ENCODE measurements at places on chromosomes 2 and 18. TPM values are rescaled to one million over a fixed set of nuclear protein-coding genes. Genes with fewer than 3 reads are reported as not detected.
A peak's percentile ranks its signal among the peaks of the same experiment; 100 is the strongest.

DNA sequence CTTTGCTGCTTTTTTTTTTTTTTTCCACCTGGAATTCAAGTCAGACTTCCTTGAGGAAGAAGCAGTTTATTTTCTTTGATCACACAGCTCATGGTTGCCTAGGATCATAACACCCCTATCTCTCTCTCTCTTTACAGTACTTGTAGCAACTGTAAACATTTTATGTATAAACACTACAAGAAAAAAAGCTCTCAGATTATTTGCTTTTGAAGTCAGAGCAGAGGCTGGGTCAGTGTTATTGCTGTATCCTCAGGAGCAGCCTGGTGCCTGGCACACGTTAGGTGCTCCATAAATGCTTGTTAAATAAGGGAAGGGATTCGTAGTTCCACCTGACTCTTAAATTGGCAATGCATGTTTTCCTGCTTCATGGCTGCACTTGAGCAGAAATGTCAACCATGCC, 221.2 kb downstream of the TGIF1 start:
- DNase-seq = no peak

DNA sequence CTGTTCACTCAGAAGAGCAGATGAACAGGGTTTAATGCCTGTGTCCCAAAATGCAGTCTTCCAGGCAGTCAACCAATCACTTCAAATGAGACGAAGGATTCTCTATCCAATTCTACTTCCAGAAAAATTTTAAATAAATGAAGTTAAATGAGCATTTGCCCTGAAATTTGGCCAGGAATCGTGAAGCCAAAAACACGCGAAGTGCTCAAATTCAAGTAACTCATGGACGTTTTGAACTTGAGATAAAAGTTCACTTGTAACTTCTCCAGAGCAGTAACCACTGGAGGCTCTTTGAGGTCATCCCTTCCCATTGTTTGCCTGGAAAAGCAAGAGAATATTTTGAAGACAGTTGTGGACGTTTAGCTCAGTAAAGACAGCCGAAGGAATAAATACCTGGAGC, 928.5 kb downstream of the NRXN1 start:
- no peak for DNase-seq

DNA sequence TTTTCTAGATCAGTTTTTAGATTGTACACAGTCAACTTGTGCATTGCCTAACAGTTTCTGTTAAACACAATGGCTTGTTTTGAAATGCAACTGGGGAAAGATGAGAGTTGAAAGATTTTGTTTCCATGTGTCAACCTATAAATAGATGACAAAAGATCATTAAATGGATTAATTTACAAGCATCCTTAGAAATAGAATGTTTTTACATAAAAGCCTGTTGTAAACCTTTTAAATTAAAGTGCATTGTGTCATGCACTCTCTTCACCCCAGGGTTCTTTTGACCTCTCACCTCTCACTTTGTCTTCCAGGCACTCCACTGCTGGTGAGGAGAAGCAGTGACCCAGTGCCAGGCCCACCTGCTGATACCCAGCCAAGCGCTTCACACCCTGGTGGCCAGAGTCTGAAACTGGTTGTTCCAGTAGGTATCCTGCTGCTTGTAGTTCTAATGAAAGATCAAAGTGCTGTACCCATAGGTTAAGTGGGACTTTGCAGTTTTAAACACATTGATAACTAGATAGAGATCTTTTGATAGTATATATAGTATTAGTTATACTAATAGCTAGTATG, 502.1 kb downstream of the PARD3B start:
- DNase-seq = peak; percentile 76

DNA sequence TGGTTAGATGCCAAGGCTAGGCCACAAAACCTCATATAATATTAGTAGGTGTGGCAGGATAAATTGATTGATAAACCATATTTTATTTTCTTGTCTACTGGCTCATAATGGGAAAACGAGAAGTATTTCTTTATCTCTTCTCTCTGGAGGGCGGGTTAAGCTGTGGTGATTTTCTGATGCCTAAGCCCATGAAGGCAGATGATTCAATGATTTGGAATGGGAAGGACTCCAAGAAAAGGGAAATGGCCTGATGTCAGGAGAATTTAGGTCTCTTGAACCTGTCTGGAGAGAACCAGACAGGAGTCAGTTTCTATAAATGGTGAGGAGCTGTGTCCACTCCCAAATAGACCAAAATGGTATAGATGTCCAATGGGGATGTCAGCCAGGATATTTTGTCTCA, 18.7 kb upstream of the MAP4K3 start:
- no peak for DNase-seq

DNA sequence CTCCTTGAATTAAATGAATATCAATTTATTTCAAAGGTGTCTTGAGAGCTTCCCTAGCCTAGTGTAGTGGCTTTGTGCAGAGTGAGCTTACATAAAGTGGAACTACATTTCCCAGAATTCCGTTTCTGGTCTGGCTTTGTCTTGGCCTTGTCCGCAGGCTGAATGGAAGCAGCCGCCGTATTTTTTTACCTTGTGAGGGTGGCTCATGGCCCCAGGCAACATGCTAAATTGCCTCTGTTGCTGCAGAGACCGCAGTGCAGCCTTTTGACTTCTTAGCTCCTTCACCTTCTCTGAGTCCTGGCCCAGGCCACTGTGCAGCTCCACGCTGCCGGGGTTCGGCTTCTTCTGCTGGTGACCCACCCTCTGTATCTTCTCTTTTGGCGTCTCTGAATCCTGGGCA, 114.8 kb upstream of the SLC38A11 start:
- peak; percentile 31 for DNase-seq

GRCh38 chr2:101002562-101003277, 631 bp downstream of the RPL31 start:
- DNase-seq = no peak

DNA sequence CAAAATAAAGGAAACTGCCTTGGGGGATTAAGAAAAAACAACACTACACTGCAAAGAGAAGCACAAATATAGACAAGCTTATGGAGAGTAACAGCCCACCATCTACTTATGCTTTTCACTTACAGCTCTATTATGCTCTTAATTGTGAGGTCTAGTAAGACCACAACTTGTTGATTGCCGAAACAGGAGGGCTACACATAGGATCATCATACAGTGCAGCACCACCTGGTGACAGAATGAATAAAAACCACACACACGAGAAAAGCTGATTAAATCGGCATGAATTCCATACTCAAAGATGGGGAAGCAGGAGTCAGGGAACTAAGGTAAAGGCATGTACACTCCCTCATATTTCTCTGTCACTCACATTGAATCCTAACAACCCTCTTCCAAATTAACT, 259.2 kb downstream of the IKZF2 start:
- DNase-seq = peak; percentile 14

- DNase-seq = no peak
These were observed 75.4 kb upstream of the TANC1 start for GRCh38 chr2:158893026-158893425.

DNA sequence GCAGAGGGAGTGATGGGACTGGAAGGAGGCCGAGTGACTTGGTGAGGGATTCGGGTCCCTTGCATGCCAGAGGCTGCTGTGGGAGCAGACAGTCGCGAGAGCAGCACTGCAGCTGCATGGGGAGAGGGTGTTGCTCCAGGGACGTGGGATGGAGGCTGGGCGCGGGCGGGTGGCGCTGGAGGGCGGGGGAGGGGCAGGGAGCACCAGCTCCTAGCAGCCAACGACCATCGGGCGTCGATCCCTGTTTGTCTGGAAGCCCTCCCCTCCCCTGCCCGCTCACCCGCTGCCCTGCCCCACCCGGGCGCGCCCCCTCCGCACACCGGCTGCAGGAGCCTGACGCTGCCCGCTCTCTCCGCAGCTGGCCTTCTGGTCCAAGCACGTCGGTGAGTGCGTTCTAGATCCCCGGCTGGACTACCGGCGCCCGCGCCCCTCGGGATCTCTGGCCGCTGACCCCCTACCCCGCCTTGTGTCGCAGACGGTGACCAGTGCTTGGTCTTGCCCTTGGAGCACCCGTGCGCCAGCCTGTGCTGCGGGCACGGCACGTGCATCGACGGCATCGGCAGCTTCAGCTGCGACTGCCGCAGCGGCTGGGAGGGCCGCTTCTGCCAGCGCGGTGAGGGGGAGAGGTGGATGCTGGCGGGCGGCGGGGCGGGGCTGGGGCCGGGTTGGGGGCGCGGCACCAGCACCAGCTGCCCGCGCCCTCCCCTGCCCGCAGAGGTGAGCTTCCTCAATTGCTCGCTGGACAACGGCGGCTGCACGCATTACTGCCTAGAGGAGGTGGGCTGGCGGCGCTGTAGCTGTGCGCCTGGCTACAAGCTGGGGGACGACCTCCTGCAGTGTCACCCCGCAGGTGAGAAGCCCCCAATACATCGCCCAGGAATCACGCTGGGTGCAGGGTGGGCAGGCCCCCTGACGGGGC, 4.6 kb downstream of the PROC start:
- peak; percentile 61 for DNase-seq

GRCh38 chr2:42132191-42132965, 36.8 kb upstream of the EML4 start:
- no peak for DNase-seq

- no peak for DNase-seq
These were observed 38.4 kb upstream of the COBLL1 start for GRCh38 chr2:164879901-164880535.

- no peak for DNase-seq
These were observed 59.2 kb upstream of the IL1R1 start for GRCh38 chr2:102083393-102083703.

GRCh38 chr2:231185050-231185725, 13.2 kb upstream of the ARMC9 start:
- no peak for DNase-seq

DNA sequence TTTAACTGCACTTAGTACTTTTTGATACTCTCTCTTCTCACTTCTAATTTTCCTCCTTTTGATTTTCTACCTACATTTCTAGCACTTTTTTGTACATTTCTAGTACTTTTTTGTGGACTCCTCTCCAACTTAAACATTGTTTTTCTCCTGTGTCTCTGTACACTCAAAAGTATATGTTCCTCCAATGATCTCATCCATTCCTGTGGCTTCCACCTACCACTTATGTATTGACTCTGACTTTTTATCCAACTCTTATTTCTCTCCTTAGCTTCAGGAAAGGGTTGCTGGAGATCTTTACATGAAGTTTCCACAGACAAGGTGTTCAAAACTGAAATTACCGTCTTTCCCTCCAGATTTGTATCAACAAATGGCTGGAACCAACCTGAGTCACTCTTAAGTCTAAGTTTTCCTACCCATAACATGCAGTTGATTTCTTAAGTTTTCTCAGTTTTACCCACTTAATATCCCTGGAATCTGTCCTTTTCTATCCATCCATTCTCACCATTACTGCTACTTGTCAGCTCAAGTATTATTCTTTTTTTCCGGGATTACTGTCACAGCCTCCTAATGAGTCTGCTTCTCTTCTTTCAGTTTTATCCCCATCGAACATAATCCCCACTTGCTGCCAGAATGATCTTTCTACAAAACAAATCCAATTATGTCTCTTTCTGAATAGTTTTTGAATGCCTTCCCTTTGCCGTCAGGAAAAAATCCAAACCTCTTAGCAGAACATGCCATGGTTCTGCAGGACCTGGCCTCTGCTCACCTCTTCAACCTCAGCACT, 22.6 kb upstream of the PELI1 start:
- no peak for DNase-seq

DNA sequence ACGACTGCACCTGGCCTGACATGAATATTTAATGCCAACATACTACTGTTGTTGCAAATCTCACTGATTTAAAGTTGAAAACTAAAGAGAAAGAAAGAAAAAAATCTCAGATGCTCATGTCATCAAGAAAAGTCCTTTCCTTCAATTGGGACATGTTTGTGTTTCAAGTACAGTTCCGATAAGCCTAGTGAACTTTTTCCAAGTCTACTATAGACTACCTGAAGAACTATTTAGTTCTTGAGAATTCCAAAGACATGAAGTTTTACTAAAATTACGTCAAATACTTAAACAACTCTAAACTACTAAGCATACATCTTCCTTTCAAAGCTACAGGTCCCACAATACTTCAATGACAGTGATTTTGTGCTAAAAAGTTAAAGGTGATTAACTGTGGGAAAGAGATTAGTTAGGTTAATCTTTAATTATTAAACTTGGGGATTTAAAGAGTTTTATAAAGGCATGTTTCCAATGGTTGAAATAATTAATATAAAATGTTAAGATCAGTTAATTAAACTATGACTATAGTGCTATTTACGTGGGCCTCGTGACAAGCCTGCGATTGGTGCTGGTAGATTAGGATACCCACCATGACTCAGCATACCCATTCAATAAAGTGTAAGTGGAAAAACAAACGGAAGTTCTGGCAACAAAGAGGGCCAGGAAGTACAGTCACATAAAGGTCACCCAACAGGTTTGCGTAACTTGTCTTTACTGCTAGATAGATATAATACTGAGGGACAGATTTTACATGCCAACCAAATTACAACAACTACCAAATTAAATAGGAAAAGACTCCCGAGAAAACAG, 55.5 kb downstream of the SEPTIN10 start:
- no peak for DNase-seq

- no peak for DNase-seq
These were observed 357.4 kb upstream of the GULP1 start for GRCh38 chr2:187934236-187934635.

- no peak for DNase-seq
These were observed 104.5 kb downstream of the PTGR3 start for GRCh38 chr18:75104483-75104882.

DNA sequence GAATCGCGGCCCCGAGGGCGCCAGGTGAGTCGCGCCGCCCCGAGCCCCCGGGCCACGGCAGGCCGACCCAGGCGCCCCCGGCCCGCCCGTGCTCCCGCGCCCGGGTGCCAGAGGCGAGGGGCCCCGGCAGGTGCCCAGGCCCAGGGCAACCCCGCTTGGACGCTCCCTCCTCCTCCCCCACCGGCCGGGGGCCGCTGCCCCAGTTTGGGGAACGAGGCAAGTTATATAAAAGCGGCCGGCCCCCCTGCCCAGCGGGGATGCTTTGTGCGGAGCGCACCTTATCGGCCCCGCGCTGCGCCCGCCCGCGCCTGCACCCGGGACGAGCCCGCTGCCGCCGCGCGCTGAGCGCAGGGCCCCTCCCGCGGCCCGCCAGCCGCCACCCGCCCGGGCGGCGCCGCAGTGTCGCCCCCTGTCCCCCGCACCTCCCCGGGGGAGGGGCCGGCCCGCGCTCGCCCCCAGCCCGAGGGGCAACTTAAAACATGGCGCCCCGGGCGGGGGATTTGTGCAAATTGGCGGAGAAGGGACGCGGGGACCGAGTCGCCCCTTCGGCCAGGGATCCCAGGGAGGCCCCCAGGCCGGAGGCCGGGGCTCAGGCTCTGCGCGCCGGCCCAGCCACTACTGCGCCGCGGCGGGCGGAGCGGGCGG, 639 bp downstream of the EPB41L3 start:
- DNase-seq = peak; percentile 62

DNA sequence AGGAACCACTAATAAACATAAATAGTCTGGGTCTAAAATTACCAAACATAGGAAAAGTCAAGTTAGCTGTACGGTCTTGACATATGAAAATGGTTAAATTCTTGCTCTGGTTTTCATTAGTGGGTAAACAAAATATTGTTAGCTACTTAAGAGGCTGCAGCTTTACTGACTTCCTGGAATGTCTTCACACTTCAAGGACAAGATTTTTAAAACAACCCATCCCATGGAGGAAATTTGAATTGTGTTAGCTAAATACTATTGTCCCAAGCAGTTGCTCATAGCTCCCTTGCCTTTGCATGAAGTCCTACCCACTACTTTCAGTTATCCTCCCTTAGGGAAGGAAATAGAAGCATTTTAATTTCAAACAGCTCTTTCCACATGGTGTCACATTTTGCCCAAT, 128.5 kb downstream of the EPHA4 start:
- no peak for DNase-seq

GPR155 gene
- 1.0 TPM for total RNA-seq

CPO gene
- 0.46 TPM for total RNA-seq

HADHB gene
- 59.8 TPM for total RNA-seq

SERPINB11 gene
- not detected for total RNA-seq

AKAIN1 gene
- not detected for total RNA-seq

CD226 gene
- 0.23 TPM for total RNA-seq

TDRD15 gene
- not detected for total RNA-seq

CABYR gene
- 19.3 TPM for total RNA-seq

CSRNP3 gene
- total RNA-seq = 7.3 TPM

POTEJ gene
- total RNA-seq = not detected
